ENCODE measurements at places on chromosomes 5 and 9.

GRCh38 chr5:99747342-99747741, 787.8 kb upstream of the FAM174A start:
- DNase-seq, result no peak

GRCh38 chr5:9338796-9339195, 207.1 kb downstream of the SEMA5A start:
- DNase-seq, result no peak

DNA sequence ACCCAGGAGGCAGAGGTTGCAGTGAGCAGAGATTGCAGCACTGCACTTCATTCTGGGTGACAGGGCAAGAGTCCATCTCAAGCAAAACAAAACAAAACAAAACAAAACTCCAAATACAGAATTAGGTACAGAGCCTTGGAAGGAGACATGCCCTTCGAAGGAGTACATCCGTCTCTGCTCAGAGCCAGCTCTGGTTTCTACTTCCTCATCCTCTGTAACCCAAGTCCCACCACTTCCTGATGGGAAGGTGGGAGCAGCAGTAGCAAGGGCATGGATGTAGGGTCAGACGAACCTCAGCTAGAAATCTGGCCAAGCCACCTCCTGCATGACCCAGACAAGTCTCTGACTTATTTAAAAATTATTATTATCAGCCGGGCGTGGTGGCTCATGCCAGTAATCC, 16.5 kb upstream of the STXBP1 start:
- no peak for DNase-seq

DNA sequence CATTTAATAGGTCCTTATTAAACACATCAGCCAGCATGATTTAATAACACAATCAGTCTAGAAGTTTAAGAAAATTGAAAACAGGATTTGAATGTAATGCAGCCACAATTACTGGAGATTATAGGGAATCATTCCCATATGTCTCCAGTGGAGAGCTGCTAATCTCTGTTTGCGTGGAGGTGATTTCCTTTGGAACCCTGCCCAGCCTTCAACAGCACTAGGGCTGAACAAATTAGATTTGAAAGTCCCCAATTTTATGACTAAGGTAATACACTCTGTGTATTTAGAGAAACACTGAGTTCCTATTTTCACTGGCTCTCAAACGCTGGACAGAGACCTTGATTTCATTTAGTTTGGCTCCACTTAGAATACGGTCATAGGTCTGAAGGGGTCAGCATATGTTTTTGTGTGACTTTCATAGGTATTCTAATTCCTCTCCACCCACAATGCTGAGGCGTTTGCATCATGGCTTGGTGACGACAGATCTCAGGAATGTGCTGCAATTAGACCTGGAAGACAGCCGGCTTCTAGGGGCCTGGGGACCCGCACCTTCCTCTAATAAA, 508.3 kb downstream of the EBF1 start:
- DNase-seq, result no peak

DNA sequence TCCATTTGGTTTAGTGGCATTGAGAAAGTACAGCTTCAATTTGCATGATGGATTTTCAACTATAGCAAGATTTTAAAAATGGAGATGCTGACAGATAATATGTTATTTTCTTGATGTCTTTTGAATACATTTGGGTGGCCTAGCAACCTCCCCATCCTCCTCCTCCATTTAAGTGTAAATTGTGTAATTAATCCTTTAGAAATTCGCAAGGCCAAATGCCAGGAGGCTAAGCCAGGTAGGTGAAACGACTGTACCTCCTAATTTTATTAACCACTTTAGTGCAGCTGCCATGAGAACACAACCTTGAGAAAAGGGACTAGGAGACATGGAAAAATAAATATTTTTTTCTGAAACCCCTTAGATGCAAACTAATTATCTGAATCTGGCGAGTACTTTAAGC, 248.8 kb downstream of the MRPS30 start:
- no peak for DNase-seq

GRCh38 chr5:111173476-111173875, 50.7 kb upstream of the CAMK4 start:
- no peak for DNase-seq

GRCh38 chr5:115594128-115595047, 7.9 kb downstream of the TICAM2 start:
- no peak for DNase-seq

Measured in stimulated activated CD8-positive, alpha-beta memory T cell treated with anti-CD3 and anti-CD28 coated beads, Interleukin-15, amount 100 ng/mL, for 4 hours (primary cell).